ENCODE measurements at places on chromosomes 5 and 9. TPM values are rescaled to one million over a fixed set of nuclear protein-coding genes. Genes with fewer than 3 reads are reported as not detected.

The BAAT gene
- 0.71 TPM for total RNA-seq

The GNA14 gene
- total RNA-seq: not detected

The SERF1A gene
- 1.8 TPM for total RNA-seq

The PCDHGC5 gene
- total RNA-seq: not detected

The IL13 gene
- total RNA-seq: not detected

The ANKRD18A gene
- total RNA-seq: 5.9 TPM

The SPATA31C1 gene
- total RNA-seq: not detected

- DNase-seq: no peak
These were observed 19.8 kb downstream of the LECT2 start for GRCh38 chr5:135934939-135935338.

GRCh38 chr5:65152131-65152530, 329.6 kb downstream of the ADAMTS6 start:
- DNase-seq: no peak

- no peak for DNase-seq
These were observed 5.2 kb upstream of the CTNND2 start for GRCh38 chr5:11909471-11909870.

- no peak for DNase-seq
These were observed 72.1 kb downstream of the FEM1C start for GRCh38 chr5:115472271-115473025.

GRCh38 chr5:61394078-61394704, 62.1 kb downstream of the ZSWIM6 start:
- DNase-seq: no peak

- no peak for DNase-seq
These were observed 522 bp downstream of the CDK20 start for GRCh38 chr9:87973730-87974292.

DNA sequence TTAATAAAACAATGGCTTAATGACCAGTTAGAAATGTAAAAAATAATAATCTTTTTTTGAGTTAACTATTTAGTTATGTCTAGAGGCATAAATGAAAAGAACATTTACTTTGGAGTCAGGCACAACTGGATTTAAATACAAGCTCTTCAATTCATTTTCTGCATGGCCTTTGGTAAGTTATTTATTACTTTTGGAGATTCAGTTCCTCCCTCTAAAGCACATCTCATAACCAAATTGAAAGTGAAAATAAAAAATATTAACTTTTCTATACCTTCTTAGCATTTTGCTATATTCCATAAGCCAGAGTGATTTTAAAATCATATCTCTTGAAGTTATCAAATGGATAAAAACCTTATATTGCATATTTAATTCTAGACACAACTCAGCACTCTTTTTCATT, 434.9 kb upstream of the SMARCA2 start:
- DNase-seq: no peak

DNA sequence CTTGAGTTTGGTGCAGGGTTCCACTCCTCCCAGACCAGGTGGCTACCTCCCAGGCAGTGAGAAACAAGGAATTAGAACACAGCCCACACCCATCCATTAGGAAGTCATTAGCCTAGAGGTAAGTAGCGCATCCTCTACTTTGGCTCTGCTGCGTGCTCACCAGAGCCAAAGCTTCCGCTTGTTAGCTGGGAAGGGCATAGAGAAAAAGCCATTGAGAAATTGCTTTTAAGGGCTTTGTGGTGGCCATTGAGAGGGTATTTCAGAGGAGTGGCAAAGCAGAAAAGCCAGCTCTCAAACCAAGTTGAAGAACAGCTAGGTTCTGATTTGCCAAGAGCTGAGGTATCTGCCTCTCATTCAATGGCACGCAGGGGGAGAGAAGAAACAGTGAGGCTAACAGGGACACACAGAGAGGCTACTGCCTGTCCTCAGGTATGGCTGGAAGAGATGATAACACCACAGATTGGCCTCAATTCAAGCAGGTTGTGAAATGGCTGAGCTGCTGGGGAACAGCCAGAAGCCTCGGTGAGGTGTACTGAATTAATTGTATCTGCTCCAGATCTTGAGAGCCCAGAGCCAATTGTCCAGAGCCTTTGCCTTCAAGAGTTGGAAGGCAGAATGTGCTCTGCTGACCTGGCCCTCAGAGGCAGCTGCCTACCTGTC, 119.4 kb downstream of the NTRK2 start:
- DNase-seq: no peak

DNA sequence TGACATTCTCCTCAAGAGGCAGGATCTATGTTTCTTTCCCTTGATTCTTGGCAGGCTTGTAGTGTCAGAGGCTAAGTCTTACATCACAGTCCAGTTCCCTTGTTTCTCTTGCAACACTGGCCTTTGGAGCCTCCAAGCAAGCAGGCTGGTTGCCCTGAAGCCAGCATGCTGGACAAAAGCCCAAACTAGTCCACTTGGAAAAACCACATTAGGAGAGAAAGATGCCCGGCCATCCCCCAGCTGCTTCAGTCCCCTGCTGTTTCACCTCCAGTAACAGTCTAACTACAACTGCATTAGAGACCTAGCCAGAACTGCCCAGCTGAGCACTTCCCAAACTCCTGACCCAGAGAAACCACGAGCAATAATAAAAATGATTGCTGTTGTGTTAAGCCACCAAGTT, 87.6 kb downstream of the ADAMTS6 start:
- peak; percentile 12 for DNase-seq

DNA sequence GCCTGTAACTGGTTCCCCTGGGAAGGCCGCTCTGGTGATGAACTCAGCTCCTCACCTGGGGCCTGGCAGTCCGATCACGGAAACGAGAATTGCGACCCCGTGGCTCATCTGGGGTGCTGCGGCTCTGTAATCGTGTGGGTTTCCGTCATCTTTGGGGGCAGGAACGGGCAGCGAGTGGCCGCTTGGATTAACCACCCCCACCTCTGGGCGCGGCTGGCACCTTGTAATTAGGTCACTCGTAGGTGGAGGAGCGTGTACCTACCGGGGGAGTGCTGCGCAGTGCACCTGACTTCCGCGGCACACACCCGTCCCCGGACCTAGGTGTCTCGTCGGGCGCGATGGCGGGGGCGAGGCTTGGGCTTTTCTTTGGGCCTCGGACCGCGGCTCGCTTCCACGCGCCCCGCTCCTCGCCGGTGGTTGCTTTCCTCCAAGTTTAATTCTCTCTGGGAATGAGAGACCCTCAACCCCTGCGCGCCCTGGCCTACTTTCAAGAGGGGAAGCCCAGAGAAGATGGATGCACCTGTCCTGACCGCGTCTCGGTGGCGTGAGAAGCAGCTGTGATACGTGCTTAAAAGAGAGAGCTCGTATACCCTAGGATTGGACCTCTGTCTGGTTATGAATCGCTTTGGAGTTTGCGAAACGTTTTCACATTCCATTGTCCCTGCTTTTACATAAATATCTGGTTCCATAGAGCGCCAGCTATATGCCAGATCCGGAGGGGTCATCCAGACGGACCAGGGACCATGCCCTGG, 744 bp upstream of the PPP2CA start:
- DNase-seq: peak; percentile 29

DNA sequence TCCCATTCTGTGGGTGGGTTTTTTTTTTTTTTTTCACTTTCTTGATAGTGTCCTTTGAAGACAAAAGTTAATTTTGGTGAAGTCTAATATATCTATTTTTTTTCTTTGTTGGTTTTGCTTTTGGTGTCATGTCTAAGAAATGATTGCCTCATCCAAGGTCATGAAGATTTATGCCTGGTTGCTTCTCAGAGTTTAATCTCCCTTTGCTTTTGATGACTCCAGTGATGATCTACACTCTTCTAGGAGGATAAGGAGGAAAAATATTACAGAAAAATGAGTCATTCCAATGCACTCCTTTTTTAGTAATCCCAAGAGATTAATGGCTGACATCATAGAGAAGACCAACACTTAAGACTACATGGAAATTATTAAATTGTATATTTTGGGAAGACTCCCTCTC, 79.7 kb upstream of the ICE1 start:
- no peak for DNase-seq

GRCh38 chr9:129254566-129255287, 76.7 kb upstream of the IER5L start:
- DNase-seq: no peak

- no peak for DNase-seq
These were observed 18.8 kb upstream of the PPARGC1B start for GRCh38 chr5:149711338-149711737.

DNA sequence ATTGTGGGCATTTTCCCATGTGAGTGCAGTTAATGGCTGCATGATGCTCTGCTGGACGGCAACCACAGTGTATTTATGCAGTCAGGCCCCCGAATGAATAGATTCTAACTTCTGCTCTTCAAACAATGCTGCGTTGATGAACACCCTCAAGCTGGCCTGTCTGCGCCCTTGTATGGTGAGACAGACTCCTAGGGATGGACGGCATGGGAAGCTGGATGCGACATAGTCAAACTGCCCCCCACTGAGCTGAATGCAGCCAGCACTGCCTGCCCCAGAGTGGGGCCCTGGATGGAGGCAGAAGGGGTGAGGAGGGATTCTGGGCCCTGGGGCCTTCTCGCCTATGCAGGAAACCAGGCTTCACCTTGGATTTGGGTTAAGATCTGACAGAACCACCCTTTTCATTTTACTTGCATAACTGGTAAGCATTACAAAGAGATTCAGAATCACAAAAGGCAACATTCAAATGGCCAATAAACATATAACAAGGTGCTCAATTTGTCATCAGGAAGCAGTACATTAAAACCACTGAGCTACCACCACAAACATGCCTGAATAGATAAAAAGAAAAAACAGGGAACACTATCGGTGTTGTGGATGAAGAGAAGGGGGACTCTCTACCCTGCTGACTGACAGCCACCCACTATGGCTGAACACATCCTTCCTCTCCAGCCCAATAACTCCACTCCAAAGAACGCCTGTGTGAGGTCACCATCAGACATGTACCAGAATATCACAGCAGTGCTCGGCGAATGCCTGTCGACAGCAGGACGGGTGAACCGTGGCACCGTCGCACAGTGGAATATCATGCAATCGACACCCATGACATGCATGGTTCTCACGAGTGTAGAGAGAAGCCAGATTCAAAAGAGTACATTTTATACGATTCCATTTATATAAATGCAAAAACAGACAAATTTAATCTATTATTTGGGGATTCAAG, 79.1 kb downstream of the RAPGEF1 start:
- no peak for DNase-seq

GRCh38 chr5:53253421-53253871, 143.9 kb upstream of the MOCS2 start:
- no peak for DNase-seq

DNA sequence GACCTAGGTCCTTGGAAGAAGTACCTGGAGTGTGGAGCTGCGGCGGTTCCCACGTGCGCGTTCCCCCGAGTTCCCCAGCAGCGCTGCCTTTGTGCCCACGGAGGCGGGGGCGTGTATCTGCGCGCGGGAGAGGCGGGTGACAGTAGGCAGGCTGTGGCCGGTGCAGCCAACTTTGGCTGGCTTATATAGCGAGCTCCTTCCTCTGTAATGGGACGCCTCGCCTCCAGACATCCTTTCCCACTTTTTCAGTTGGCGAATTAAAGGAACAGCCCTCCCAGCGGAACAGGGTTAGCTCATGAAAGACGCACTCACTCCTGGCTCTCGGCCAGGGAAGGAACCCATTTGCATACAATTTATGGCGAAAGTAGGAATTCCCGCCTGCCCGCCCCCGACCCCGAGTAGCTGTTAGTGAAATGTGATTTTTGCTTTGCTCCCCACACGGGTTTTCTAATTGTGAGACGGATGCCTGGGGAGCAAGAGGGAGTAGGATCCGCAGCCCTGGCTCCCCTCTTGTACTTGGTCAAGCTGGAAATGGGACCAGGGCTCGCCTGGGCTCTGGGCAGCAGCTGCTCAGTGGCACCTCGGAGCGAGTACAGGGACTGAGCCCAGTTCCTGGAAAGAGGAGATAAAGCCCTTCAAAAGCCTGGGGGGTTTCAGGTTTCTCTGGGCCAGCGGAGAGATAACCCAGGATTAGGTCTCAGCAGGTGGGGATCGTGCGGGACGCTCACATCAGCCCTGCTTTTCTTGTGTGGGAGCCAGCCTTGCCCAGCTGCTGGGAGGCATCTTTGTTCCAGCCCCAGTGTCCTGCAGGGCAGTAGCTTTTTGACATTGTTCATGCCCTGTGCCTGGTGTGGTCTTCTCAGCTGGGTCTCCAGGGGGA, at the start of gene TNC:
Gene TNC (minus strand): TSS at position 159 of the 880 bp plus-strand sequence. CDS start 27,139 bp downstream, outside the sequence.
- no peak for DNase-seq

GRCh38 chr5:171427318-171428167, 8.1 kb downstream of the FGF18 start:
- DNase-seq: no peak

- no peak for DNase-seq
These were observed 233.8 kb upstream of the MPDZ start for GRCh38 chr9:13513286-13513685.

DNA sequence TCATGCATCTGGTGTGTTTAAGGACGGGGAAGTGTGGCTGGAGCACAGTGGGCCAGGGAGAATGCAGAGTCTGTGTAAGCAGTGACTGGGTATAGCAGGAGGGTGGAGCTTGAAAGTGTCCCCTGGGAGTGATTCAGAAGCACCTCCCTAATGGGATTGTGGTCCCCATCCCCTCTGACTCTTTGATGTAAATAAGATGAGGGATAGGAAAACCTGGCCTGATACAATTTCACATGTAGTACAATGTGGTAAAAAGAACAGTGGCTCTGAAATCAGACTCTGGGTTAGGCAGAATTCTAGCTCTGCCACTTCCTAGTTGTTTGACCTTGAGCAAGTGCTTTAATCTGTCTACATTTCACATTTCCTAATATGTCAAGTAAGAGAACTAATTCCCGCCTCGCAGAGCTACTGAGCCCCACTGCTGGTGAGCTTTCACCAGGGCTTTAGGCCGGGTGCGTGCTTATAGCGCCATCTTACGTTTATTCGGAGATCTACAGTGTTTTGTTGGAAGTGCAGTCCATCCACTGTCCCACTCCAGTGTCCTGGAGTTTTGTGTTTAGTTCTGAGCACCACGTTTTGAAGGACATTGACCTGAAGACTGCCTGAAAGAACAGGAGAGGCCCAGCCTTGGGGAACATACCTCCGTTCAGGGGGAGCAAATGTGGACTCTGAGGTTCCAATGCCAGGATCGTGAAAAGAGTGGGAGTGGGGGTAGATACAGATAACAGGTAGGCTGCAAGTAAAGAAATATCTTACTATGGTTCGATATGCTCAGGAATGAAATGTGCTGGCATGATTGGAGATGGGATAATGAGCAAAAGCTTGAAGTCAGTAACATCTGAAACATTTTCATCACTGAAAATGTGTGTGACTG, 51.2 kb upstream of the TESK1 start:
- DNase-seq: peak; percentile 63

DNA sequence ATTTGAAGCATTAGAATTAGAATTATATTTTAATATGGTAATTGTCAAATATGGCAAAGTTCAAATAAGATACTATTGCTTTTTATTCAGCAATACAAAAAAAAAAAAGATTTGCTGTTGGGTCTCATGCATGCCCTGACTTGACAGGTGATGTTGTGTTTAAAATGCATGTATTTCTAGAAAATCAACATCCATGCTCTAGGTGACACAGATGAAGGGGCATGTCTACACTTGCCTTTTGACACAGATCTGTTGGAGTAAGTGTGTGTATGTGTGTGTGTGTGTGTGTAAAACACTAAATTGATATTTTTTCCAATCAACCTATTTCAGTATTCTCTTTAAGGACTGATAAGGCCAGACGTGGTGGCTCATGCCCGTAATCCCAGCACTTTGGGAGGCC, 38.1 kb upstream of the SMARCA2 start:
- DNase-seq: no peak

GRCh38 chr9:126883636-126884035, 23.2 kb downstream of the ZBTB34 start:
- DNase-seq: no peak

- no peak for DNase-seq
These were observed 57.6 kb downstream of the TMEM174 start for GRCh38 chr5:73230264-73231245.

All from HepG2 (cell line).